ENCODE measurements at places on chromosomes 2 and 18.

DNA sequence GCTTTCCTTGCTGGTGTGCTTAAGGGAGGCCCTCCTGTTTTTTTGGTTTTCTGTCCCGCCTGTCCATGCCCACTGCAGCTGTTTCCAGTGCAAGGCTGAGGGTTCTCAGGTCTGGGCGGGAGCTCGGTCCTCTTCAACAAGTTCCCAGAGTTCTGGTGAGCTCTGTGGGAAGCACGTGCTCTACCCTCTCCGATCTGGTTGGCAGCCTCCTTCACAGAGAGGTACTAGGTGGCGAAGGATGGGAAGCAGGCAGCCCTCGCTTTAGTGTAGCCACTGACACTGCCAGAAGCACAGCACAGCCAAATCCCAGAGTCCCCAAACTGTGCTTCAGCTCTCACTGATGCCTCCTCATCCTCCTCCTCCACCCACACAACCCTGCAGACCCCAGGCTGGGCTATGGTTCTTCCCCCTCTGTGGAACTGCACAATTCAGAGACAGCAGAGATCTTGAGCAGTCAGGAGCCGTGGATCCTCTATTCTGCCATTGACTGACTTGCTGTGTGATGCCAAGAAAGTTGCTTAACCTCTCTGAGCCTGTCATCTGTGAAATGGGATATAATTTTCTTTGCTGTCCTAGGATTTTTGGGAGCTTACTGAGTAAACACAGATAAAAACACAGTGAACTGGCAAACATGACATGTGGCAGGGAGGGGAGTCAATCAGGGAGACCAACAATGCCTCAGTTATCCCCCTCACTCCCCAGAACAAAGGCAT, 157.3 kb downstream of the MSH2 start:
- no peak for DNase-seq

- DNase-seq, result no peak
Observed at GRCh38 chr18:41917181-41917580, 37.9 kb upstream of the PIK3C3 start.

- DNase-seq, result no peak
Observed at GRCh38 chr2:3814706-3815245, 111.4 kb downstream of the DCDC2C start.

GRCh38 chr2:148259674-148260073, 238.8 kb downstream of the MBD5 start:
- DNase-seq, result no peak

GRCh38 chr2:208315081-208315788, 49.2 kb downstream of the PIKFYVE start:
- DNase-seq, result peak; percentile 55

DNA sequence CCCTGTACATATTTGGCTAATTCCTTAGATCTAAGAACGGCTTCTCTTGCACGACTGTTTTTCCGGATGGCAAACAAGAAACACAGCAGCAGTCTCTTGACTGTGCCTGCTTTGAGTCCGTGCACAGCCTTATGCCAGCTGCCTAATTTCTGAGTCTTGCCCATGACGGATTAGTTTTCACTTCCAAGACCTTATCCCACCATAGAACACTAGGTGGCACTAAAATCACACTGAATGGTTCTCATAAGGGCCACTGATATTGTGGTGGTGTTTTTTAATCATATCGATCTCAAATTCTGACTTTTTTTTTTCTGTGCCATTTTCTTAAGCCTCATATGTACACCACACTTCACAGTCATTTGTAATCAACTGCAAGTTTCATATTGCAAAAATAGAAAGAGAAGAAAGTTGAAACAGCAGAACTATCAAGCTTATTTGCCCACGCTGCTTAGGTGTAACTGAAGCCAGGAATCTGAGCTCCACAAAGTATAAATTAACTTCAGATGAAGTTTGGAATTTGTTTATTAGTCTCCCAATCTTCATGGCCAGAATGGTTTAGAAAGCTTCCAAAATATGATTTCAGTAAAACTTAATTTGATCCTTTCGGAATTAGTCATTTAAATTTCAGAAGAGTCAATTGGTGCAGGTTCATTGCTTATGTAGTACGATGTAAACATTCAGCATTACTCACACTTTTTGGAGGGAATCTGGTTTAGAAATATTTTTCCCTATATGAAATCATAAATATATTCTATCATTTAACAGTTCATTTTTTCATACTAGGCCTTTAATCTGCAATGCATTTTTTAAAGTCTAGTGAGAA, 45.5 kb upstream of the SCN7A start:
- DNase-seq, result peak; percentile 82

DNA sequence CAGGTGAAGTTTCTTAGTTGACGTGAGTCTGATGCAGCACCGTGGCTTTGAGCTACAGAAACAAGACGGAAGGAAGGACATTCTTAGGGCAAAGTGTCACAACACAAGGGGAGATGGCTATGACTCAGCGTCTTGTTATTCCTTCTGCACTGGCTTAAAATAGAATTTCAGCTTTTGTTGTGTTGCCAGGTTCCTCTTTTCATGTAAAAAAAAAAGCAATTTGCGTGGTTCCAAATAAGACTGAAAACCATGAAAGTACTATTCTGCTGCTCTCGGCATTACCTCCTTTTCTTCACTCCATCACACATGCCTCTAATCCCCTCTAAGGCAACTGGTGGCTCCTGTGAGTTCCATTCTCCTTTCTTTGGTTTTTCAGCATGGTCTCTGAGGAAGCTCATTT, 150.1 kb downstream of the ANTXR1 start:
- peak; percentile 94 for DNase-seq

DNA sequence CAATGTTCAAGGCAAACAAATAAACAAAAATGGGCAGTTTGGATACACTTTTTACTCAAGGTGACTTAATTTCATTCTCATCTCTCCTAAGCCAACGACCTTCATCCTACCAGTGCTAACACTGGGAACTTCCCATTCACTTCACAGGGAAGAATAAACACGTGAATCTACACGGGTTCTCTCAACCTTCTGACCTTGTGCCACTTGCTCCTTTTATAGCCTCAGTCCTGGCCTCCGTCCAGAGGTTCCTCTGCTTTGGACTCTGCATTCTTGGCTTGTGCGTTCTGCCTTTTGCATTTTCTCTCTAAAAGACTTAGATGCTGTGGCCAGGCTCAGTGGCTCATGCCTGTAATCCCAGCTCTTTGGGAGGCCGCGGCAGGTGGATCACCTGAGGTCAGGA, 13.8 kb downstream of the ZNF2 start:
- DNase-seq, result no peak

DNA sequence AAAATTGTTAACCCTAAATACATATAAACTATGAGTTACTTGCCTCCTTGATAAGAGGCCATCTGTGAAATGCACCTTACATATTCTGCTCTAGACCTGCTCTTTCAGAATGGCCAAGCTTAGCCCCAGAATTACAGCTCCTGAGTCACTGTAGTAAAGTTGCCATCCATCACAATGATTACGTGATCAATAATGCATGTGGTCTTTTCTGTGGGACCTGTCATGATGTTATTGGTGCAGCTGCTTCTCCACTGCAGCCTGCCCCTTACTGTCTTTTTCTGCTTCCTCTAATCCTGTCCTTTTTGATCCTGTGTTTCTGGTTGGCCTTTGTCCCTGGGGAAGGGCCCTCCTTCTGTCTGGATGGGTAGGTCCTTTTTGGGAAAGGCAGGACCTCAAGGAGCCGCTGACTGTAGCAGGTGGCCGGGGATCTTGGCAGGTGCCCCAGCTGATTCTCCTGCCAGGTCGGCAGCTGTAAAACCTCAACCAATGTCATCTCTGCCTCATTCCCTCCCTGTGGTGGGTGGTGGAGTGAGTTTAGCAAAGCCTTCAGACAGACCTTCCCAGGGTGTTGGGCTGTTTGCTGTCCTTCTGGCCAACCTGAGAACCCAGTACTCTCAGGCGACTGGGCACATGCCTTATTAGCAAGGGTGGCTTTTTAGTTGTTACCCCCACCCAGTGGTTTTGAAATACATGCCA, 126.2 kb upstream of the EML6 start:
- DNase-seq, result peak; percentile 75

DNA sequence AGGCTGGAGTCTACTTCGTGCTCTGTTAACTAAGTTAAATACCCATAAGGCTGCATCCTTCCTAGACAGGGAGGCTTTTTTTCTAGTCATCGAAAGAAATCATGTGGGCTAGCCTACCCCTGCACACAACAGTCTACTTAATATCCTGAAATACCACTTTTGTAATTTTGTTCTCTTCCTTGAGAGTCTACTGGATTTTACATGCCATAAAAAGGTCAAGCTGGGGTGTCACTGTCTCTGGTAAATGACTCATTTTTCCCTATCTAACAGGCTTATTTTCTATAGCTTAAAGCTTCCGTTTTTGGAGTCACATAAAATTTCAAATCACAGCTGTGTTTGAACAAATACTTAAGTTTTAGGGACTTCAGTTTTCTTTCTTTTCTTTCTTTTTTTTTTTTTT, 10.7 kb upstream of the STAM2 start:
- no peak for DNase-seq

GRCh38 chr2:46462936-46463335, 16.4 kb upstream of the TMEM247 start:
- peak; percentile 73 for DNase-seq

DNA sequence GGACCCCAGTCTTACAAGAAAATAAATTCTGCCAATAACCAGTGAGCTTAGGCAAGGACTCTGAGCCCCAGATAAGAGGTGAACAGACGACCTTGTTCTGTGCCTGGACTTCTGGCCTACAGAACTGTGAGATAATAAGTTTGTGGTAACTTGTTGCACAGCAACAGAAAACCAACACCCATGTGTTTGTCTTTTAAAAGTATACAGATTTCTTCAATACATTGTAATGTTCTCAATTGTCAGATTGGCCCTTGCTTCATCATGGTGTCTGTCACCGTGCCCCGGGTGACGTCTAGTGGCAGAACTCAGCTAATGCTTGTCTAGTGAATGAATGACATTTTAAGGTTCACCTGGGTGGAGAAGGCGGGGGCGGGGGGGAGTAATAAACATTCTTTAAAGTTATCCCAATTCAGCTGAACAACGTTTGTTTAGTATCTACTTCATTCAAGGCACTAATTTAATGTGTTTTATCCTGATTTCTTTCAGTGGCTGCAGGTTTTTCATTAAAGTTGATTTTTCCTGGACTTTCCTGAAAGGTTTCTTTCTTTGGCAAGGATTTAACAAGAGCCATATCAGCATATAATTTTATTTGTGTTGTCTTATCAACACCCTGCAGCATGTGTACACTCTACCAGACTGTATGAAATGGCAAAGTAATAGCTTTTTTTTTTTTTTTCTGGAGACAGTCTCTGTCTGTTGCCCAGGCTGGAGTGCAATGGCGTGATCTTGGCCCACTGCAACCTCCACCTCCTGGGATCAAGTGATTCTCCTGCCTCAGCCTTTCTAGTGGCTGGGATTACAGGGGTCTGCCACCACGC, 123.8 kb upstream of the DLX2 start:
- DNase-seq, result no peak

GRCh38 chr18:9546468-9546867, 67.9 kb downstream of the PPP4R1 start:
- no peak for DNase-seq

DNA sequence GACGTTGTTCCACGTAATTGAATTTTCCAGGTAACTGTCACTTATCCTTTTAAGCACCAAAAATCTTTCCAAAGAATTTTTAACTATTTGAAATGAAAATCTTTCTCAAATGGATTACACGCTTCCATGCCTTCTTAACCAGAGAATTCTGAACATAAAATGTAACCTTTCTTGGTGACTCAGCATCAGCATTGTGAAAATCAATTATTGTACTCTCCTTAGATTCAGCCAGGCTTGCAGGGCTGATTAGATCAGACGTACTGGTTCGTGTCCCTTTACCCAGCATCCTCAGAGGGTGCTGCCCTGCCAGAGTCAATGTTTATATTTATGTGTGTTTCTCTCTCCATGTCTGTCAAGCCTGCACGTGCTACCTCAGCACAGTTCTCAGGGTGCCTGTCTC, 623.9 kb downstream of the CNTNAP5 start:
- no peak for DNase-seq

- peak; percentile 34 for DNase-seq
Observed at GRCh38 chr2:224968051-224968450, 74.2 kb downstream of the DOCK10 start.

DNA sequence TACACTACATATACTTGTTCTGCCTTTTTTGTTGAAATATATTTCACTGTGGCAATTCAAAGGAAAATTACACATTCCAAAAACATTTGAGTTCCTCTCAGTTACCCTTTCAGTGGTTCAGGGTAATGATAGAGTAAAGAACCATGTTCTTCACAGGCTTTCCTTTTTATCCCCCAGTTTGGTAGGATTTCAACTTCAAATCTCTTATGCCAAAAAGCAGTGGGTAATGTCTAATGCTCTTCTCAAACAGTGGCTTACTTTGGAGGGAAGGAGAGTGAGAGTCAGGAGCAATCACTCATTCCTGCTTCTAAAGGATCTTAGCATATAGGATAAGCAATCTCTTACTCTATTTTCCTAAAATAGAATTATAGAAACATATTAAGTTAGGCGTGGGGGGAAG, 290.6 kb downstream of the ZEB2 start:
- DNase-seq, result no peak

DNA sequence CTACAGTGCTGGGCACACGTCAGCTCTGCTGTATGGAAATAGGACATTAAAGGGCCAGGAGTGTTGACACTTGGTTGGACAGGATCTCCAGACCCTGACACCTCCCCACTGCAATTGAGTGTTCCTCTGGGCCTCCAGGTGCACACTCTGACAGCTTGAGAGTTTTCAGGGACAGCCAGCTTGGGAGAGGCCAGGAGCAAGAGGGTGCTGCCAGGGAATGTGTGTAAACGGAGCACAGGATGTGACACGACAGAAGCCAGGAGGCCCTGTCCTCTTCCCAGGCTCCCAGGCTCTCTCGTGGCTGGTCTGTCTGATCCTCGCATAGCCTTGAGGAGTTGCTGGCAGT, 318.1 kb upstream of the HS6ST1 start:
- no peak for DNase-seq

DNA sequence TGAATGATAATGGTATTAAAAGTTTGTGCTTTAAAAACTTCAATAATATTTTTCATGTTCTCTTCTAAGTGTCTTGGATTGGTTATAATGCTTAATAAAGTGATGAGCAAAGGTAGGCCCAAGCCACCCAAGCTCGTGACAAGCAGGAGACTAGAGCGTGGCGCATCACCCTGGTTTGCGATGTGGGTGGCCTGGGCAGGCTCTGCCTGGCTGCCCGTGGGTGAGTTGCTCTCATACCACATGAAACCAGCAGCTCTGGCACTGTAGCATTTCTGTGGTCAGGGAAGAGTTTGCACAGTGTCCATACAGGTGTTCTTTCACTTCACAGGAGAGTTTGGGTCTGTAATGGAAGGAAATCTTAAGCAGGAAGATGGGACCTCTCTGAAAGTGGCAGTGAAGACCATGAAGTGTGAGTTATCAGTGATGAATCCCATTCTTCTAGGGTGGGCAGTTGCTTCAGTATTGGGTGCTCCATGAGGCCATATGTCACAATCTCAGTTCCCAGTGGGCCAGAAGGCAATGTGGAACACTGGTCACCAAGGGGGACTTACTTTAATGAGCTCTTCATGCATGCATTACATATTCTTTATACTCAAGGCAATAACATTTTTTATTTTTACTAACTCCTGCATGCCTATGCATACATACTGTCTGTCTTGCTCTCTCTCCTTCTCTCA, 51.4 kb upstream of the TMEM87B start:
- no peak for DNase-seq

- peak; percentile 68 for DNase-seq
Observed at GRCh38 chr2:68362069-68362468, 3.0 kb upstream of the PLEK start.

All from fibroblast of the aortic adventitia (primary cell).